Thyroid gland (tissue), 4 donors: ENCODE measurements at places on chromosomes 6 and 20. TPM values are rescaled to one million over a fixed set of nuclear protein-coding genes. Genes with fewer than 3 reads are reported as not detected.

GRCh38 chr6:129777371-129777770 is 67.4 kb upstream of the ARHGAP18 start:
- no peak for DNase-seq

DNA sequence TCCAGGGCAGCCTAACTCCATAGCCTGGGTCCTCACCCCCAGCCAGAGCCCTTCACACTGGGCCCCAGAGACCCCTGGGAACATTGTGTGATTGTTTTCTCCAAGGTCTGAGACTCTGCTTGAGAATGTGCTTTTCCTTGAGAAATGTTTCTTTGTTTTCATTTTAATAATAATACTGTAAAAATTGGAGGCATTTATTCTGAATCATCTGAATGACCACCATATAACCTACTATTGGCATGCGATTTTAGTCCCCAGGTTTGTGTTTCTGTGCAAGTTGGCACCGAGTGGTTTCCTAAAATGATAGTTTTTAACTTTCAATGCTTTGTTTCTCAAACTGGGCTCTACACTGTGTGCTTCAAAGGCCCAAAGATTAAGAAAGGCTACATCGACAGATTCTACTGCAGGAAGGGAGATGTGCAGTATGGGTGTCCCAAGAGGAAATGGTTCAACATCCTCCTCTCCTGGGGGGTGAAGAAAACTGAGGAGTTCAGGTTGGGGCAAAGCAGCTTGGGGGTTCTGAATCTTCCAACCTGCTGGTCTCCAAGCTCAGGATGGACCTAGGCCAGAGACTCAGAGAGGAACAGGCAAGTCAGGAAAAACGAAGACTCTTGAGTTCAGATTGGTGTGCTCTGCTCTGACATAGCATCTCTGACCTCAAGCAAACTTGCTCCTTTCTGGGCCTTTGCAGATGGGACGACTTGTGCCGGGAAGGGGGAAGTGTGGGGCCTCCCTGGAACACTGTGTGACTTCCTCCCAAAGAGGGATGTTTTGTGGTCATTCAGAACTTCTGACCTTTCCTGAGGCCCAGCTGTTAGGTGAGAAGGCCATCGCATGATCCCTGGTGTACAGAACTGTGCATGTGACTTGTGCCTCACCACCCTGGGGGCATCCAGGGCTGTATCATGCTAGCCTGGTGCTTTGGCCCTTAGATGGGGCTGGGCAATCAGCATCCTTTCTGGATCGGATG is 31.0 kb downstream of the DAAM2 start:
- DNase-seq = no peak

GRCh38 chr20:5065166-5065878 is 54.4 kb downstream of the PCNA start:
- DNase-seq = no peak

- no peak for DNase-seq
These were observed 24.9 kb upstream of the CFAP206 start for GRCh38 chr6:87382861-87383260.

FAM8A1 gene
- total RNA-seq = 50.4 TPM

GPLD1 gene
- total RNA-seq = 15.2 TPM

GRCh38 chr6:147227770-147228320 is 23.6 kb downstream of the STXBP5 start:
- DNase-seq = no peak

IFNGR1 gene
- total RNA-seq = 73.9 TPM
